Left lung (tissue), 14 donors: ENCODE measurements at places on chromosomes 3 and 15. TPM values are rescaled to one million over a fixed set of nuclear protein-coding genes. Genes with fewer than 3 reads are reported as not detected.

GRCh38 chr3:127536830-127537812 is 53.4 kb downstream of the TPRA1 start:
- DNase-seq = no peak

GRCh38 chr15:39976291-39977274 is 42.7 kb downstream of the EIF2AK4 start:
- DNase-seq = peak; percentile 77

- DNase-seq = no peak
Observed at GRCh38 chr3:123444023-123444422, 4.9 kb downstream of the ADCY5 start.

GRCh38 chr3:30073622-30074021 is 532.8 kb upstream of the TGFBR2 start:
- no peak for DNase-seq

DNA sequence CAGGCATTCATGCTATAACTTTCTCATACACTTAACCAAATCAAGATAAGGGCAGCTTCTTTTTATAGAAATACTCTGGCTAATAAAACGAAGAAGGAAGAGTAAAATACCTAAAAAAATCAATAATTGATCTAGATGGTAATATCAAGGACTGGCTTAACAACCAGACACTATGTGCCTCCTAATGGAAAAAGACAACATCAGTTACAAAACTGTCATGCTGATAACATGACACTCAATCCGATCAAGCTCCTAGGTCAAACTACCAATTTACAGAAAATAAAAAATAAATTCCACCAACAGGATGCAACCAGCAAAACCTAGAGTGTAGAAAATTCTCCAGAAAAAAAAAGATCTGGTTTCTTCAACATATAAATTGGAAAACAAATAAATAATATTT is 634.6 kb downstream of the IGSF11 start:
- no peak for DNase-seq

DNA sequence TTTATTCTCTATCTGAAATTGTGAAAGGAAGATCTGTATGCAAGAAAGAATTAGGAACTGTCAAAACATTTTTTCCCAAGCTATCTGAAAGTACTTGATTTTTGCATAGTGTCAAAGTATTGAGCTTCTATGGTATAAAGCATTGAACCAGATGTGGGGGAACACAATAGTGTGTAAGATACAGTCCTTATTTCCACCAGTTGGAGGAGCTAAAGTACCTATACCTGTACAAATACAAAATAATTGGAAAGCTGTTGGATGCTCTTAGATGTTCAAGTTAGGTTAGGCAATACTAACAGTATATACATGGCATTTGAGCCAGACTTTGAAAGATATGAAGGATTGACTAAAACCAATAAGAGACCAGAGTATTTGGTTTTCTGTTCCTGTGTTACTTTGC is 148.4 kb downstream of the B3GALNT1 start:
- no peak for DNase-seq

GRCh38 chr15:50275908-50276307 is 10.4 kb upstream of the HDC start:
- DNase-seq = no peak

- peak; percentile 95 for DNase-seq
Observed at GRCh38 chr15:31325595-31326155, 960 bp upstream of the KLF13 start.

- no peak for DNase-seq
Observed at GRCh38 chr15:101329867-101330380, 34.9 kb upstream of the SNRPA1 start.

GRCh38 chr15:47750030-47750739 is 32.9 kb downstream of the SEMA6D start:
- DNase-seq = no peak

DNA sequence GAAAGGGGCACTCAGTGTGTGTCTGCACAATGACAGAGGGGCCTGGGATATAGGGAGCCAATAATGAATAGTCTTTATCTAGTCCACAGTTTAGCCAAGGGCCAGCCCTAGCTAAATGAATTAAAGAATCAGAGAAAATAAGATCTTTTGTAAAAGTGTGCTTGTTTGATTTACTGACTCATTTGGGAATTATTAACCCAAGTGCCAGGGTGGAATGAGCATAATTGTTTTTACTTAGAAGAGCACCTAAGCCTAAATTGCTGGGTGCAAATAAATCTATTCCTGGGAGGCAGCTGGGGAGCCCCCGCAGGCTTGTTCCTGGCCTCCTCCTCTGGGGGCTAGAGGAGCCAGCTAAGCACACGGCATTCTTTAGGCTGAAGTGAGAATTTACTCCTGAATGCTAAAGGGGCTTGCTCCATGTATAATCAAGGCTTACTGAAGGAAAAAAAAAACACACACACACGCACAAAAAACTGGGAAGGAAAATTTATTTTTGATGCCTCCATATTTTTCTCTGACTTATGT is 405.3 kb upstream of the SUCLG2 start:
- DNase-seq = peak; percentile 16

GOLGA8J gene
- polyA plus RNA-seq = 1.8 TPM

HESX1 gene
- 3.3 TPM for polyA plus RNA-seq

CD200R1L gene
- not detected for polyA plus RNA-seq

CTXN2 gene
- not detected for polyA plus RNA-seq
